ENCODE measurements at places on chromosomes 1 and 21. TPM values are rescaled to one million over a fixed set of nuclear protein-coding genes. Genes with fewer than 3 reads are reported as not detected.

Gene PLA2G2D
- not detected for total RNA-seq

Gene NEGR1
- total RNA-seq, result 9.0 TPM

Gene DNAJC28
- total RNA-seq, result 2.4 TPM

Gene GNG5
- 94.1 TPM for total RNA-seq

Gene GBP7
- not detected for total RNA-seq

Gene TDRD10
- not detected for total RNA-seq

Gene S100A9
- not detected for total RNA-seq

Gene AJAP1
- 0.73 TPM for total RNA-seq

Gene B3GALNT2
- 28.1 TPM for total RNA-seq

Gene CLCA4
- total RNA-seq, result not detected

- no peak overlapping the region for H3K4me3 ChIP-seq
- no peak for DNase-seq
- H3K4me1 ChIP-seq, result peaks cover 42% of the 10 kb centered on the region
- H3K27me3 ChIP-seq, result no peaks in the 10 kb centered on the region
- peaks cover 7% of the 10 kb centered on the region for H3K36me3 ChIP-seq
- H3K27ac ChIP-seq, result peak overlapping the region; percentile 62
These were observed 124.0 kb downstream of the SYT2 start for GRCh38 chr1:202586018-202586821.

DNA sequence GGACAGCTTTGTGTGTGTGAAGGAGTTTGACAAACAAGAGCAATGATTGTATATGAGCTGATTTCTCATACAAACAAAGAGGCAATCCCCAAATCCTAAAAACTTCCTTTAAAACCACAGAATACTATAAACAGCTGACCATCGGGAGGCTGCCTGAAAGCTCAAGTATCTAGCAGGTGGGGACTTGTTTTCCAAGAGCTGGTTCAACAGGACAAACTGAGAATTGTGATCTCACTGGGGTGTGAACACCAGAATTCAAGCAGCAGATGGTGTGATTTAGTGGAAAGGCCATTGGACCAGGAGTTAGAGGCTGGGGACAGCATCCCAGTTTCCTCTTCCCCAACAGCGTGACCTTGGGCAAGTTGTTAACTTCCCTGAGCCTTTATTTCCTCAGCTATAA, 13.9 kb downstream of the LMX1A start:
- no peaks in the 10 kb centered on the region for H3K4me1 ChIP-seq
- H3K27me3 ChIP-seq, result peaks cover 60% of the 10 kb centered on the region
- DNase-seq, result no peak
- no peaks in the 10 kb centered on the region for H3K36me3 ChIP-seq

DNA sequence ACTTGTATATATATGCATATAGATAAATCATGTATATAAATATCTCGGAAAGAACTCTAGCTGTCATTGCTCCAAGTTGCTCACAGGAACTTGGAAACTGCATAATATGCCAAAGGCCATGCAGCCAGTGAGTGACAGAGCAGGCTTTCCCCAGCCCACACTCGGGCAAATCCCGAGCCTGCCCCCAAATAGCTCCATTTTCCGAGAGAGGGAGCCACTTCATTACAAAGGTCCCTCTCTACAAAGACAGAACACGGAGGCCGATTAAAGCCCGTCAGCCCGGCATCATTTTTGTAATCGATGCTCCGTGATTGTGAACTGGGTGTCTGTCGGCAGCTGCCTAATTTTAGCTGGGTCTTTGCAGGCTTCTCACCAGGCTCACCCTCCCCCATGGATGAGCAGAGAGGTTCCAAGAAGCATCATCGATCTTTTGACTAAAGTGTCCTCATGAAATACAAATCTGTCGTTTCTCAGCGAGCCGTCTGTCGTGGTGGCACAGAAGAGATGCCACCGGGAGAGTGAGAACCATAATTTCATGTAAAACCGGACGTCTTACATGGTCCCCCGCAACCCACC, 663.9 kb downstream of the PTPRU start:
- no peaks in the 10 kb centered on the region for H3K4me1 ChIP-seq
- H3K27me3 ChIP-seq, result peaks cover 46% of the 10 kb centered on the region
- H3K36me3 ChIP-seq, result no peaks in the 10 kb centered on the region
- no peak for DNase-seq

GRCh38 chr1:78011050-78011449, 6.3 kb downstream of the DNAJB4 start:
- H3K4me1 ChIP-seq, result peaks cover 46% of the 10 kb centered on the region
- H3K4me3 ChIP-seq, result peak overlapping the region; percentile 49
- peak overlapping the region; percentile 66 for H3K27ac ChIP-seq
- H3K27me3 ChIP-seq, result no peaks in the 10 kb centered on the region
- DNase-seq, result no peak

- peaks cover 1% of the 10 kb centered on the region for H3K4me1 ChIP-seq
- no peaks in the 10 kb centered on the region for H3K36me3 ChIP-seq
- no peaks in the 10 kb centered on the region for H3K27me3 ChIP-seq
- no peak overlapping the region for H3K27ac ChIP-seq
These were observed 144.3 kb downstream of the DNM3 start for GRCh38 chr1:171985639-171986038.

- H3K4me1 ChIP-seq, result peaks cover 38% of the 10 kb centered on the region
- H3K27me3 ChIP-seq, result peaks cover 6% of the 10 kb centered on the region
- no peaks in the 10 kb centered on the region for H3K36me3 ChIP-seq
- DNase-seq, result no peak
- no peak overlapping the region for H3K27ac ChIP-seq
- H3K4me3 ChIP-seq, result no peak overlapping the region
These were observed 23.8 kb downstream of the CRYAA start for GRCh38 chr21:43192501-43193081.

DNA sequence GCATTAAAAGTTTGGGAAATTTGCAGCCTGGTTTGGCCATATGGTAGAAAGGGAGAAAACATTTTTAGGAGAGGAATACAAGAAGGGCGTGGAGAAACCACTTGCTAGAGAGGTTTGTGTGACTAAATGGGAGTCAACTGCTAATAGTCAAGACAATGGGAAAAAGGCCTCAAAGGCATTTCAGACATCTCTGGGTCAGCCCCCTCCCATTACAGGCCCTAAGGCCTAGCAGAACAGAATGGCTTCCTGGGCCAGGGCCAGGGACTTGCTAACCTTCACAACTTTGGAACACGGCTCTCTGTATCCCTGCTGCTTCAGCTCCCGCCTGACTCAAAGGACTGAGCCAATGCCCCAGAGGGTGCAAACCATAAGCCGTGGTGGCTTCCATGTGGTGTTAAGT, 752.3 kb upstream of the ADAMTS5 start:
- no peak overlapping the region for H3K4me3 ChIP-seq
- no peak for DNase-seq
- no peak overlapping the region for H3K27ac ChIP-seq

- peak within 1 kb of the TSS; percentile 94 for H3K4me3 ChIP-seq
- H3K27ac ChIP-seq, result peak within 1 kb of the TSS; percentile 90
- H3K36me3 ChIP-seq, result peaks cover 15% of the 10 kb centered on the region
These were observed at the start of gene MTMR11 for GRCh38 chr1:149936170-149936991. Gene MTMR11, minus strand, starts transcription at chr1:149936879. Its CDS starts 232 bp downstream, at chr1:149936647.

DNA sequence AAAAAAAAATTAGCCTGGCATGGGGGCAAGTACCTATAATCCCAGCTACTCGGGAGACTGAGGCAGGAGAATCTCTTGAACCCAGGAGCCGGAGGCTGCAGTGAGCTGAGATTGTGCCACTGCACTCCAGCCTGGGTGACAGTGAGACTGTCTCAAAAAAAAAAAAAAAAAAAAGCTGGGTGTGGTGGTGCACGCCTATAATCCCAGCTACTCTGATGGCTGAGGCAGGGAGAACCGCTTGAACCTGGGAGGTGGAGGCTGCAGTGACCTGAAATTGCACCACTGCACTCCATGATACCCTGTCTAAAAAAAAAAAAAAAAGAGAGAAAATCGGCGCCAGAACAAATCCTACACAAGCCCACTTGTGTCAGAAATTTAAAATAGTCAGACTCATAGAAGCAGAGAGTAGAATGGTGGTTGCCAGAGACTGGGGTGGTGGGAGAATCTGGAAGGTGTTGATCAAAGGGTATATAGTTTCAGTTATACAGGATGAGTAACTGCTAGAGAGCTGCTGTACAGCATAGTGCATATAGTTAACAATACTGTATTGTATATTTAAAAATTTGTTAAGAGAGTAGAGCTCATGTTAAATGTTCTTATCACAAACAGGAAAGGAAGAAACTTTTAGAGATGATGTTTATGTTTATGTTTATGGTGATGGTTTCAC, 9.6 kb downstream of the DIP2A start:
- no peaks in the 10 kb centered on the region for H3K4me1 ChIP-seq
- H3K27me3 ChIP-seq, result no peaks in the 10 kb centered on the region
- DNase-seq, result no peak
- H3K27ac ChIP-seq, result no peak overlapping the region
- H3K4me3 ChIP-seq, result no peak overlapping the region

- H3K36me3 ChIP-seq, result no peaks in the 10 kb centered on the region
- peak overlapping the region; percentile 90 for H3K27ac ChIP-seq
- DNase-seq, result peak; percentile 82
- peaks cover 30% of the 10 kb centered on the region for H3K4me1 ChIP-seq
- no peaks in the 10 kb centered on the region for H3K27me3 ChIP-seq
- H3K4me3 ChIP-seq, result peak overlapping the region; percentile 86
These were observed 590 bp downstream of the FOXJ3 start for GRCh38 chr1:42334240-42335049.

GRCh38 chr1:47184090-47184821, 5.6 kb downstream of the PDZK1IP1 start:
- no peak overlapping the region for H3K27ac ChIP-seq
- no peak overlapping the region for H3K4me3 ChIP-seq
- peaks cover 9% of the 10 kb centered on the region for H3K27me3 ChIP-seq
- no peak for DNase-seq
- no peaks in the 10 kb centered on the region for H3K36me3 ChIP-seq
- peaks cover 15% of the 10 kb centered on the region for H3K4me1 ChIP-seq

- DNase-seq, result no peak
- no peaks in the 10 kb centered on the region for H3K36me3 ChIP-seq
- peaks cover 11% of the 10 kb centered on the region for H3K4me1 ChIP-seq
These were observed 16.7 kb downstream of the NMNAT1 start for GRCh38 chr1:9960011-9960410.

- no peaks in the 10 kb centered on the region for H3K4me1 ChIP-seq
- H3K36me3 ChIP-seq, result no peaks in the 10 kb centered on the region
- H3K27ac ChIP-seq, result no peak overlapping the region
- no peak overlapping the region for H3K4me3 ChIP-seq
- H3K27me3 ChIP-seq, result no peaks in the 10 kb centered on the region
These were observed 535.0 kb downstream of the AJAP1 start for GRCh38 chr1:5189384-5189783.

DNA sequence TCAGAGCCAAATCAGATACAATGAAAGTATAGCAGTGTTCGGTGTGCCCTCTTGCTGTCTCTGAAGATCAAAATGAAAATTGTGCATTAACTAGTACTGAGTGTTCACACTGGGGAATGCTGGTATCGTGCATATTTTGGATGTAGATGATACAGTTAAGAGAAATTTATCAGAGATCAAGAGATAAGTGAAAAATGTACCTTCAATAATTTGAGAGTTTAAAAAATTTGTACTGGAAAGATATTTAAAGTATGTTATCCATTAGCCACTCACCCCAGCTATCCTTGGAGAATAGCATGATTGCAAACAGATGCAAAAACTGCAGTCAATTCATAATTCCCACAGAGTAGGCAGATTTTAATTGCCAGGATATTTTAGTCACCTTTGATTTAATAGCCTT, 56.4 kb downstream of the GREM2 start:
- no peak for DNase-seq
- no peaks in the 10 kb centered on the region for H3K36me3 ChIP-seq
- H3K4me1 ChIP-seq, result peaks cover 3% of the 10 kb centered on the region
- no peaks in the 10 kb centered on the region for H3K27me3 ChIP-seq

GRCh38 chr1:15004396-15004795, 149.2 kb upstream of the TMEM51 start:
- H3K36me3 ChIP-seq, result no peaks in the 10 kb centered on the region
- H3K4me3 ChIP-seq, result no peak overlapping the region
- H3K27ac ChIP-seq, result peak overlapping the region; percentile 5
- no peaks in the 10 kb centered on the region for H3K27me3 ChIP-seq
- no peak for DNase-seq

DNA sequence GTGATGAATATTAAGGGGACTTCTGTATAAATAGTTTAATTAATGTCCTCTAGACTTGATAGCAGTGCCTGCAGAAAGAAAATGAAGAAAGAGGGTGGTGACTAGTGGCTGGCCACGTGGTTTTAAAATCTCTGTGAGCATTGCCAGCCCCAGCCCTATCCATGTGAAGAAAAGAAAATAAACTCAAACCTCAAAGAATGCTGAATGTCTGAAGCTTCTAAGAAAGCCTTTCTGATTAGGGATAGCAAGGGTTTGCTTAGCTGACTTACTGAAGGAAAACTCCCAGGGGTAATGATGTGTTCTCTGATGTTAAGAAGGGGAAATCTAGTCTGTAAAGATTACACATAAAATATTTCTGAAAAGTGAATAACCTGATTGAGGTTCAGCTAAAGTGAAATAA, 31.8 kb downstream of the ADGRL2 start:
- H3K4me3 ChIP-seq, result peak overlapping the region; percentile 46
- H3K27me3 ChIP-seq, result no peaks in the 10 kb centered on the region
- DNase-seq, result no peak
- peak overlapping the region; percentile 78 for H3K27ac ChIP-seq

- no peak overlapping the region for H3K4me3 ChIP-seq
- H3K4me1 ChIP-seq, result peaks cover 34% of the 10 kb centered on the region
- H3K27me3 ChIP-seq, result no peaks in the 10 kb centered on the region
These were observed 28.9 kb upstream of the CD101 start for GRCh38 chr1:116972674-116973030.

DNA sequence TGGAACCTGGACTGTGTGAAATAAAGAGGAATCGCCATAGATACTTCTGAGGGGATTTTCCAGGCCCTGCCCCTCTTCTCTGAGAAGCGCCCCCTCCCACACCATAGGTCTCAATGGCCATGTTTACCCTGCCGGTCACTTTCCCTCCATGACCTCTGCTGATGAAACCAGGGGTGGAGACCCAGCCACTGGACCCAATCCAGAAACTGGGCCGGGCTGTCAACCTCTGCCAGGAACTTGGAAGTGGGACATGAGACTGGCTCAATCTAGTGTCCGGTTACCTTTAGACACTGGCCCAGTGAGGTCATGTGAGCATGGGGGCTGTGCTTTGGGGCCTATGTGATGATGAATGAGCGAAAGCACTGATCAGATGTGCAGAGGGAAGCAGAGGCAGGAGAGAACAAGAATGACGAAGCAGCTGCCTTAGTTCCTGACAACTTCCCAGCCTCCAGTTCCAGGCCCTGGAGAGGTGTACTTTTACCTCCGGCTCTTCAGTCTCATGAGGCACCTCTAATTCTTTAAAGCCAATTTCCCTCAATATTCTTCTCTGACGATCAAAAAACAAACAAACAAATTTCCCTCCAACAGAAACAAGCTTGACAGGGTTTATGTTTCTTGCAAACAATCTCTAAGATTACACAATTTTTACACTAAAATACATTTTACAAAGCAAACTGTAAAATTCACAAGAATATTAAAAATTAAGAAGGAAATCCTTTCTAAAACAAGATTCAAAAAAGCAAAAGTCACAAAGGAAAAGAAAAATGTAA, 4.9 kb downstream of the ASAP3 start:
- H3K4me3 ChIP-seq, result no peak overlapping the region
- no peak for DNase-seq
- peaks cover 54% of the 10 kb centered on the region for H3K4me1 ChIP-seq
- no peaks in the 10 kb centered on the region for H3K27me3 ChIP-seq

GRCh38 chr1:33820804-33821203, 43.1 kb upstream of the HMGB4 start:
- H3K36me3 ChIP-seq, result no peaks in the 10 kb centered on the region
- no peak overlapping the region for H3K4me3 ChIP-seq
- H3K4me1 ChIP-seq, result no peaks in the 10 kb centered on the region
- no peak for DNase-seq
- H3K27me3 ChIP-seq, result no peaks in the 10 kb centered on the region
- H3K27ac ChIP-seq, result no peak overlapping the region

Data from chondrocyte (in vitro differentiated cells).